Esophagus squamous epithelium (tissue), 5 donors: ENCODE measurements at places on chromosomes 7 and 10. TPM values are rescaled to one million over a fixed set of nuclear protein-coding genes. Genes with fewer than 3 reads are reported as not detected.

OR2A7 gene
- total RNA-seq: 9.7 TPM

ZNF488 gene
- 0.29 TPM for total RNA-seq

ICA1 gene
- 9.9 TPM for total RNA-seq

LRMDA gene
- 14.1 TPM for total RNA-seq

GRCh38 chr10:45461034-45461433 lies 87.0 kb downstream of the ALOX5 start:
- H3K36me3 ChIP-seq: peaks cover 75% of the 10 kb centered on the region
- DNase-seq: no peak
- no peak overlapping the region for H3K4me3 ChIP-seq

DNA sequence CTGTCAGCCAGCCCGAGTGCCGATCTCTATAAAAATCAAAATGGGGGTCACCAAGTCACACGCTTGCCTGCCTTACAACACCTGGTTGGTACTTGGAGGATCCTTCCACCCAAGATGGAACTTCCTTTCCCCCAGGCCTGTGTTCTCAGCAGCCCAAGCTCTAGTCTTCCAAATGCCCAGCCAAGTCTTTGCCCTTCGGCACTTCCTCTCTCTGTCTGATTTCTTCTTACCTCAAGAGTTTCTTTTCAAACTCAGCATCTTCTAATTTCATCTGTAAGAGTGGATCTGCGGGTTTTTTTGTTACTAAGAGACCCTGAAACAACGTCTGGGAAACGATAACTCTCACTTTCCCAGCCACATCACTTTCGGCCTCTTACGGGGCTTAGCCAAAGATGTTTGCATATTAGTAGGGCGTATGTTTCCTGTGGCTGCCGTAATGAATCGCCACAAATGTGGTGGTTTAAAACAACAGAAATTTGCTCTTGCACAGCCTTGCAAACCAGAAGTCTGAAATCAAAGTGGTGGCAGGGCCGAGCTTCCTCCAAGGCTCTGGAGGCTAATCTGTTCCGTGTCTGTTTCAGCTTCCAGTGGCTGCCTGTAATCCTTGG lies 219.9 kb downstream of the TCF7L2 start:
- DNase-seq: no peak
- H3K4me3 ChIP-seq: no peak overlapping the region
- peaks cover 32% of the 10 kb centered on the region for H3K36me3 ChIP-seq
- no peaks in the 10 kb centered on the region for H3K4me1 ChIP-seq
- no peak overlapping the region for H3K27ac ChIP-seq

DNA sequence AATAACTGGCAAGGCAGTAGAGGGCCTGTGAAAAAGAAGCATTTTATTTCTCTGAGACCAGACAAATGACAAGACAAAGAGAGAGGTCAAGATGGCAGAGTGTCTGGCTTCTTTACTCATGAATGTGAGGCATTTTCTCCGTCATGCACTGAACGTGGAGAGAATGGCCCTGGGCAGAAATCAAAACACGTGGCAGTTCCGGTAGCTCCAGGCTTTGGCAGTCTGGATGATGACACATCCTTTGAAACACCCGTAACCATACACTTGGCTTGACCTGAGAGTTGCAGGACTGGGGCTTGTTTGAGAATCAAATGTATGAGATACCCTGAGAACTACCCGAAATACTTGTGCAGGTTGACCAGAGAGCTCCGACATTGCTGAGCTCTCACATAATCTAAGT lies 537.6 kb downstream of the ACTR3B start:
- H3K4me1 ChIP-seq: no peaks in the 10 kb centered on the region
- H3K36me3 ChIP-seq: no peaks in the 10 kb centered on the region
- H3K27me3 ChIP-seq: no peaks in the 10 kb centered on the region
- H3K27ac ChIP-seq: no peak overlapping the region

GRCh38 chr10:35640951-35641675 lies 983 bp downstream of the FZD8 start:
- H3K27me3 ChIP-seq: no peaks in the 10 kb centered on the region
- H3K4me1 ChIP-seq: peaks cover 47% of the 10 kb centered on the region
- DNase-seq: no peak
- peak overlapping the region; percentile 80 for H3K27ac ChIP-seq
- H3K4me3 ChIP-seq: peak overlapping the region; percentile 70

GRCh38 chr10:784403-785088 lies 95.1 kb upstream of the DIP2C start:
- peaks cover 23% of the 10 kb centered on the region for H3K4me1 ChIP-seq
- H3K27me3 ChIP-seq: no peaks in the 10 kb centered on the region
- H3K36me3 ChIP-seq: no peaks in the 10 kb centered on the region

DNA sequence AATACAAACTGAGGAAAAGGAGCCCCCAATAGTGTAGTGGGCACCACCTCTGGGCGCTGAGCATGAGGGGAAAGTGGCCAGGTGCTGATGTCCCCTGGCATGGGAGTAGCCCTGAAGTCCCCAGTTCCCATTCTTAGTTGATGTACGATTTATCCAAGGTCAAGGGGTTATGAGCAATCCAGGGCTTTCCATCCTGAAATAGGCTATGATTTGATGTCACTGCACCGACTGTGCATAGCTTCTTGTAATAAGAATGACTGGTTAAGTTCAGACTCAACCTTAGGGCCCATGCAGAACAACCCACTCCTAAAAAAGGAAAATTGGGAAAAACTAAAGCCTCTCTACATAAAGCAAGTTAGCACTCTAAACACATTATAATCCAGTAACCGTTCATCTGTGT lies 4.4 kb downstream of the FRAT1 start:
- H3K4me3 ChIP-seq: no peak overlapping the region
- H3K27me3 ChIP-seq: no peaks in the 10 kb centered on the region
- no peak for DNase-seq
- no peak overlapping the region for H3K27ac ChIP-seq
- peaks cover 44% of the 10 kb centered on the region for H3K4me1 ChIP-seq

- H3K4me1 ChIP-seq: peaks cover 8% of the 10 kb centered on the region
- H3K36me3 ChIP-seq: no peaks in the 10 kb centered on the region
- no peak overlapping the region for H3K27ac ChIP-seq
- no peak overlapping the region for H3K4me3 ChIP-seq
- no peaks in the 10 kb centered on the region for H3K27me3 ChIP-seq
These were observed 36.7 kb downstream of the PRF1 start for GRCh38 chr10:70565556-70566514.
